ENCODE measurements at places on chromosomes 2 and 18.
A peak's percentile ranks its signal among the peaks of the same experiment; 100 is the strongest.

DNA sequence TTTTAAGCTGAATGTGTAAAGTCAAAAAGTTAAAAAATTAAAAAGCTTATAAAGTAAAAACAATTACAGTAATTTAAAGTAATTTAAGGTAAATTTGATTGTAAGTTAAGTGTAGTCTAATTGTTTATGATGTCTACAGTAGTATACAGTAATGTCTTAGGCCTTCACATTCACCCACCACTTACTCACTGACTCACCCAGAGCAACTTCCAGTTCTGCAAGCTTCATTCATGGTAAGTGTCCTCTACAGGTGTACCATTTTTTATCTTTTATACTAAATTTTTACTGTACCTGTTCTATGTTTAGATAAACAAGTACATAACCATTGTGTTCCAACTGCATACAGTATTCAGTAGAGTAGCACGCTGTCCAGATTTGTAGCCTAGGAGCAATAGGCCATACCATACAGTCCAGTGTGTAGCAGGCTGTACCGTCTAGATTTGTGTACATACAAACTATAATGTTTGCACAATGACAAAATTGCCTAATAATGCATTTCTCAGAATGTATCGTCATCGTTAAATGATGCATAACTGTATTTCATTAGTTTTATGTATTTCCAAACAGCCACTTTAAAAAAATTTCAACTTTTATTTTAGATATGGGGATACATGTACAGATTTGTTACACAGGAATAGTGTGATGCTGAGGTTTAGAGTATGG, 319.3 kb downstream of the DYSF start:
- no peak for DNase-seq

DNA sequence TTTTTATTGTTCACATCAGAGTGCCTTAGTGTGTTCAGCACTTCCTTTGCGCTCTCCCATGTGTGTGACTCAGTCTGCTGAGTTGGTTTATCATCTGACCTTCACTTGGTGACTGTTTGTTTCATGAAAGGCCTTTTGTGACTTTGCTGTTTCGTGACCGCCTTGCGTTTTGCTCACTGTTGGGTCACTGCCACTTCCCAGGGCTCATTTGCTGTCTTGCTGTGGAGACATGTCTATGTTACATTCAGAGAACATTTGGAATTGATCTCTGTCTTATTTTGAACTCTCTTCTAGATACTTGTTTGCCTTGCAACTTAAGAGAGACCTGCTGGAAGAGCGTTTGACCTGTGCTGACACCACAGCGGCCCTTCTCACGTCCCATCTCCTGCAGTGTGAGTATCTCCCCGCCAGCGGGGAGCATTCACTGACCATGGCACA, 54.7 kb downstream of the FARP2 start:
- no peak for DNase-seq

DNA sequence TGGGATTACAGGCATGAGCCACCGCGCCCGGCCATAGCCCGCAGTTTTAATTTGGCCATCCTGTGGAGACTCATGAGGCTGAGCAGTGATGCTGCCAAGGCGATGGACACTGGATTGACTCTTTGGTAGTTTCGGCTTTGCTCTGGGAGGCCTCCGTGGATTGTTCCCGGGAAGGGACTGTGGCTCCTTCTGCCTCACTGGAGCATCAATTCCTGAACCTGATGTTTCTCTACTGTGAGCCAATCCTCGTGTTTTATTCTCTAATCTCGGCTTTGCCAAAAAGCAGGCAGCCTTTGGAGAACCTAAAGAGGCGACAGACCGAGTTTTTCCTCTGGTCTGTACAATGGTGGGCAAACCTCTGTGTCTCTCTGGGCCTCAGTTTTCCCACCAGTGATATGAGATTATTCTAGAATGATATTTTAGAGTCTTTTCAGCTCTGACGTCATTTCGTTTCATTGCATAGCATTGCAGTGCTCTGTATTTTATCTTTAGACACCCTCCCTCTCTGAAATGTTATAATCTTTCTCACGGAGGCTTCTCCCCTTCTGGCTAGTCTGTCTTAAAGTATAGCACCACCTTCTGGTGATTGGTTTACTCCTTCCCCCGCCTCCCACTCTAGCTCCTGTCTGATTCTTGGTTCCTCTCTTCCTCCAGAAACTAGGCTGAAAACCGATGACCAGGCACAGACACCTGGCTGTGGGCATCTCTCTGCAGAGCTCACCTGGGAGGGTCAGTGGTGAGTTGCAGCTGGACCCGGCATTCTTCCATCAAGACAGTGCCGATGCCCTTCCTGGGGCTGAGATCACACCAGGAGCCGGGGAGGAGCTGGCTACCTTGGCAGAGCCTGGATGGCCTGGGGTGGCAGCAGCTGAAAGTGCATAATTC, 341.3 kb downstream of the MYCN start:
- peak; percentile 8 for DNase-seq

DNA sequence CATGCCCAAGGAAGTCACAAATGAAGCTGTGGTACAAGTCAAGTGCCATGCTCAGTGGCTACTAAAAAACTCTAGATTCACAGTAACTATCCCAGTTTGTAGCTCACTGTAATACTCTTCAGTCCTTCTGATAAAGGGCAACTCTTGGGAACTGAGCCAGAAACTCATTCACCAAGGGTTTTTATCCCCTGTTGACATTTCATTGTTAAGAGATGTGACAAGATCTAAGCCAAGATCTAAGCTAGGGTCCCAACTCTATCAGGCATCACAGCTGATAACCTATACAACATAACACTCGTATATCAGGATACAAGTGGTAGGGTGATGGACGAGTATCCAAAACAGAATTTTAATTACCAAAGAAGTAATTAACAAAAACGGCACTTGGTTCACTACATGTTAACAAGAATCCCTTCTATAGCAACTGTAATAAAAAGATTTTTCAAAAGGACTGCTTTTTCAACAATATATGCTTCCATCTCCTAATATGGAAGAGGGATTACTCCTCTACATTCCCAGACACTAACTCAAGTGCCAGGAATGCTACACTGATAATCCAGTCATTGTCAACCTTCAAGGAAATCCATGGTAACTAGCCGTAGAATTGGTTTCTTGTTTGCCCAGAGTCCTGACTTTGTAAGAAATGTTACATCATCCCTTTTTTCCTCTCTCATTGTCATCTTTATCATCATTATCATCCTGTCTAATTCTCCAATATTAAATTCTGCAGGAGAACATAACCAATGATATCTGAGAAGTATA, 111.7 kb downstream of the CDH2 start:
- DNase-seq, result no peak

- no peak for DNase-seq
These were observed 44.9 kb downstream of the SOCS6 start for GRCh38 chr18:70333757-70334156.

DNA sequence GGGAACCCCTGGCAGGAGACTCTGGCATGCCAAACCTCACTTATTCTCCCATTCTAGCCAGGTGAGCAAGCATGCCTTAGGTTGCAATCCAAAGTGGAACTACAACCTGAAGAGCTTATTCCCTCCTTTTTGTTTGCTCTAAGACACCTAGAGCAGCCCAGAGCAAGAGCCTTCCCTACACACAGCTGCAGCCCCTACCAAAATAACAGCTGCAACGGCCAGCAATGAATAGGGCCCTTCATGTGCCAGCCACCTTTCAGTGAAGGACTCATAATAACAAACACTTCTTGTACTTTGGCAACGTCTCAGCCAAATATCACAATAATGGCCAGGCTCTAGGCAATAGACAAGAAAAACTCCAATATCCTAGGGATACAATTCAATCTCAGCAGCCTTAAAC, 178.7 kb downstream of the ALK start:
- no peak for DNase-seq

DNA sequence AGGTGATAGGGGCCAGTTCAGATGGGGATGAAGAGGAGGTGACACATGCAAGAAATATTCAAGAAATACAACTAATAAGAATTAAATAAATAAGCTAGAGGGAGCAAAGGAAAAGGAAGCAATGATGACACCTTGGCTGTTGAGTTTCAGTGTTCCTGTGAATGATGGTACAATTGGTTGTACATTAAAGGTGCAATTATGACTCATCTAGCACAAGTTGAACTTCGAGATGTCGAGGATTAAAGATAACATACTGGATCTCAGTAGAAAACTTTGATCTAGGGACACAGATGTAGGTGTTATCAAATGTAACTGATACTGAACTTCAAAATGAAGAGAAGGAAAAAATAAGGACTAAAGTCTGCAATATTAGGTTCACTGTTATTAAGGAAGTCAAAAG, 760.6 kb upstream of the CHAC2 start:
- no peak for DNase-seq

- no peak for DNase-seq
These were observed 15.5 kb downstream of the PTPN2 start for GRCh38 chr18:12868576-12868975.

GRCh38 chr18:34380326-34380725, 155.6 kb upstream of the NOL4 start:
- no peak for DNase-seq

GRCh38 chr2:237682856-237683670, 55.7 kb downstream of the LRRFIP1 start:
- no peak for DNase-seq

DNA sequence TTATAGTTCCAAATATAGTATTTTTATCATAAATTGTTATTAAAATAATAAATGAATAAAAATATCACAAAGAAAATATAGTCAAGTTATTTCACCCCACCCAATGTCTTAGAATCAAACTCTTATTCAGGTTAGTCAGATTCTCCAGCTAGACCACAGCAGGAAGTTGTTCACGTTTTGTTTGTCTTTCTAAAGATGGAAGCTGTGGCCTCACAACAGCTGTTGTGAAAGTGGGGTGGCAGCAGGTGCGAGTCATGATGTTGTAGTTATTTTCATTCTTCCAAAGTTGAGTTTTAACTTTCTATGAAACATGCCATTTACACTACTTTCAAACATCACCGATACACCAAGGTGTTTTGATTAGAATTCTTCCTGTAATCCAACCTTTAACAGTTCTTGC, 272.9 kb downstream of the SLC8A1 start:
- no peak for DNase-seq

DNA sequence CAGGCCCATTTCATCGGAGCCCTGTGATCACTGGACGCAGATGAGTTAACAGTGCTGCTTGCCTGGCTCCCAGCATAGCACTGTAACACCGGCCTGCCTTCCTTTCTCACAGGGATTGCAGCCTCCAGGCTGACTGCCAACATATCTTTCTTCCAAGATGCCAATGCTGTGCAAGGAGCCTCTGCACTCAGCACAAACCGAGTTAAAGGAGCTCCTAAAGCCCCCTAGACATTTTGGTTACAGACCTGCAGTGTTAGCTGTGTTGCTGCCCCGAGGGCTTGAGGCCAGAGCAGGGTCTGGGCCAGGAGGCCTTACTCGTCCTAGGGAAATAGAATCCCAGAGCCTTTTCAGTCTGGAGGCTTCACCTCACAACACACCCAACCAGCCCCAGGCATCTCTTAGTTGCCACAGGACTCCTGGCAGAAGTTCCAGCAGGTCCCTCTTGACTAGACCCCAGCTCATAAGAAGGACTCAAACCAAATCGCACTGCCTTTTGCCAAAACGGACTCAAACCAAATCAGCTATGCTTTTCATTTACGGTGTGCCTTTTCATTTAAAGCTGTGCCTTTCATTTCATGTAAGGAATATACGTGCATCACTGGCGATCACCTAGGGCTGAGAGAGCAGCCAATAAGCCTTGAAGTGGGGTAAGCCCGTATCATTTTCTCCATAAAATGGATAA, 58.4 kb upstream of the EML4 start:
- no peak for DNase-seq

DNA sequence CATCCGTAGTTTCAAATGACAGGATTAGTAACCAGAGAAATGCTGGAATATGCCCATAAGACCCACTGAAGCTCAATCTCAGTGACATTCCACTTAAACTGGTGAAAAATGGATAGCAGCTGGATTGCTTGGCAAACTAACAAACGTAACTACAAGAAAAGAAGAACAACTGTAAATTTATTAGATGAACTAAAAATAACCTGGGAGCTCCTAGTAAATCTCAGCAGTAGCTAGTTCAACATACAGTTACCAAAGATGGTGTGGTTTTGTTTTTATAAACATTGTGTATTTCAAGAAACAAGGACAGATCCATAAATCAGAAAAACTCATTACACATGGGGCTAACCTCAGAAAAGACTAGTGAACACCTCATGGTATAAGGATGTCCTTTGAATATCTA, 531.9 kb downstream of the XIRP2 start:
- no peak for DNase-seq

- DNase-seq, result no peak
These were observed 82.6 kb downstream of the MBP start for GRCh38 chr18:77049938-77050337.

GRCh38 chr2:163574309-163574708, 161.5 kb downstream of the FIGN start:
- DNase-seq, result no peak

GRCh38 chr18:54957996-54958395, 1.3 kb downstream of the CCDC68 start:
- DNase-seq, result no peak

DNA sequence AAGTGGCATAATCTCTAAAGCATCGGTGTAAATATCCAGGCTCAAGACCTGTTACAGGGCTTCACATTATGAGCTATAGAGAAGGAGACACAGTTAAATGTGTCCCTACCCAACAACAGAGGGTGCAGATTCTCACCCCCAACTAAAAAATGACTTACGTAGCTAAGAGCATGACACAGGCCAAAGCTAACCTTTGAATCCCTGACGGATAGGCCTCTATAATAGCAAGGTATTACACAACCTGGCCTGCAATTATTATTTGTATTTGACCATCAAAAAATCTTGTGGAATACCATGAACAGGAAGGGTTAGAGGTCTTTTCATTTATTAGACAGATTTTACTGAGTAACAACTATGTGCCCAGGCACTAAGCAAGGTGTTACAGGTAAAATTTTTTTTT, 45.1 kb downstream of the RNU4ATAC start:
- no peak for DNase-seq

- no peak for DNase-seq
These were observed 56.9 kb downstream of the E2F6 start for GRCh38 chr2:11408959-11409571.

- peak; percentile 44 for DNase-seq
These were observed 761.6 kb downstream of the DSC3 start for GRCh38 chr18:30280861-30281470.

- DNase-seq, result no peak
These were observed 128.1 kb upstream of the RBMS1 start for GRCh38 chr2:160621748-160622147.
